ENCODE measurements at places on chromosomes 7 and 10.

DNA sequence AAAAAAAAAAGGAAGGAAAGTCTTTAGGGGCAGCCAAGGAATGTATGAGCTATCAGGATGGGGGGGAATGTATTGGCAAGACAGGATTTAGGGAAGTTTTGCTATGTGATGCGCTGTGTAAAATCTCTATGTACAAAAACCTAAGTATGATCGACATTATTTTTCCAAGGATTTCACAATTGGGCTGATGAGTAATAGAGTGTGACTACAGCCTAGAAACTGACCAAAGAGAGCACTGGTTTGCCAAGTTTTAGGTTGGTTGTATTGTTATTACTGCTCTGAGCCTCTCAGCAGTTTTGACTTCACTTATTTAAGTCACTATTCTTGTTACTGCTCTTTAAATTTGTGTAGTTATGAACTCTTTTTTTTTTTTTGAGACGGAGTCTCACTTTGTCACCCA, 107.3 kb downstream of the NRCAM start:
- DNase-seq = no peak

DNA sequence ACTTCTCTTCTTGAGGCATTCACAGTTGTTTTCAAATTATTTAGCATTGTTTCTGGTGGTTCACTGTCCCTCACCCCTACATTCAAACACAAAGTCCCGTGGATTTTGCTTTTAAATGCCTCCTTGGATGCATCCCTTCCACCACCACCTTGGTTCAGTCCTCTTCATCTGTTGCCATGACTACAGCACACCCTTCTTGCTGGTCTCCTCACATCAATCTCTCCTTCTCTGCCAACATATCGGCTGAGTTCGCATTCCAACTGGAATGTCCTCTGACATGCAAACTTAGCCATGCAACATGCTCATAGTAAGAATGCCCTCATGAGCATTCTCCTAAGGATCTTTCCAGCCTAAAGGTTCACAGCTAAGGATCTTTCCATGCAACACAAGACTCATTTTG, 198.3 kb upstream of the AGK start:
- no peak for DNase-seq

DNA sequence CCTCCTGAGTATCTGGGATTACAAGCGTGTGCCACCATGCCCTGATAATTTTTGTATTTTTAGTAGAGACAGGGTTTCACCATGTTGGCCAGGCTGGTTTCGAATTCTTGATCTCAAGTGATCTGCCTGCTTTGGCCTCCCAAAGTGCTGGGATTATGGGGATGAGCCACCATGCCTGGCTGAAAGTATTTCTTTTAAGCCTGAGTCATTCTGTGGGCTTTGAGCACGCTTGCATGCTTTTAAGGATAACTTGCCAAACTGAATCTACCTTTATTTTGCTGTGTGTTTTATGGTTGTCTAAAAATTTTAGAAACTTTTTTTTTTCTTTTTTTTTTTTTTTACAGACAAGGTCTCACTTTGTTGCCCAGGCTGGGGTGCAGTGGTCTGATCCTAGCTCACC, 33.2 kb downstream of the CNNM2 start:
- no peak for DNase-seq

DNA sequence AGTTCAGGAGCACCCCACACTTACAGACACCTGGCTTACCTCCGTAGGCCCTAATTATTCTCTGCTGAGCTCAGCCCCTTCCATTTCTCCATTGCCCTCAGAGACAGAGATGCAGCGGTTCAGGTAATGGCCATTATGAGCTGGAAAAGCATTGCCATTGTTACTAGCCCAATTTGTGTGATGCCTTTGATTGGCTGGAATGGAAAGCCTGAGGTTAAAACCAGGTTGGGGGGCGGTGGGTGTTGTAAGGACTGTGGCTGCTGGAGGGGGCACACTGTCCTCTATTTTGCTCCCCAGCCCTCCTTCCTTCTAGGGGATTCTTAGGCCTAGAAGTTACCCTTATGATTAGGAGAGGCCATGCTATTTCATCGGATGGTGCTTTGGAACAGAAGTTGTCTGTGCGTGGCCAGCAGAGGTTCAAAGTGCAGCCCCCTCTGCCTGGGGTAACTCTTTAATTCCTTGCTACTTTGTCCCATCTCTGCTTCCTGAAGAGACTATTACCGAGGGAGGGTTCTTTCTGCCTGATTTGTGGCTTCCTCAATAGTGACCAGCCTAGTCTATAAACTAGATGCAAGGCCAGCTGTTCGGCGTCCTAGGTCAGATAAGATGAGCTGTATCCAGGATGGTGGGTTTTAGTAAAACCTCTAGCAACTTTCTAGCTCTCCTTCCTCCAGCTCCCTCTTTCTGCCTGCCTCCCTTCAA, 14.2 kb upstream of the ACSL5 start:
- DNase-seq = no peak

DNA sequence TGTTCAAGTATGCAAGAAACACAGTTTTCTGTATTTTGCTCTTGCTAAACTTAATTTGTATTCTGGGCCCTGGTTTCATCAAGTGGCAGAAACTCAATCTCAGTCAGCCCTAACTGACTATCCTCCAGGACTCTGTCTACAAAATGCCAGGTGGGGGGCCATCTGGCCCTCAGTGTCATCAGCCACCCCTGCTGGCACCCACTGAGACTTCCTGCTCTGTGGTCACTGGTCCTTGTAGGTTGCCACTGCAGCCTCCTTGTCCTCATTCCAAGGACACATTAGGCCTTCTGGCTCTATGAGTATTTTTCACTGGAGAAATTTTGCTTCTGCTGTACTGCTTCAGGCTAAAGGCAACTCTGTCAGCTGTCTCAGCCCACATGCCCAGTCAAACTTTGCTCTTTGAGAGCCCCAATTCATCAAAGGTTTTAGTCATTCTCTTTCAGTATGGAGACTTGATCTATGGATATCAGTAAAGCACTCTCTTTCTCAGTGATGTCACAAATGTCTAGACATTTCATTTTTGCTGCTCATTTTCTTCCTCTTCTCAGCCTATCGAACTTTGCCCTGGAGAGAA, 163.6 kb downstream of the KCND2 start:
- DNase-seq = no peak

GRCh38 chr7:45225948-45226335, 68.4 kb downstream of the RAMP3 start:
- DNase-seq = no peak
